ENCODE measurements at places on chromosomes 16 and 17. TPM values are rescaled to one million over a fixed set of nuclear protein-coding genes. Genes with fewer than 3 reads are reported as not detected.

DNA sequence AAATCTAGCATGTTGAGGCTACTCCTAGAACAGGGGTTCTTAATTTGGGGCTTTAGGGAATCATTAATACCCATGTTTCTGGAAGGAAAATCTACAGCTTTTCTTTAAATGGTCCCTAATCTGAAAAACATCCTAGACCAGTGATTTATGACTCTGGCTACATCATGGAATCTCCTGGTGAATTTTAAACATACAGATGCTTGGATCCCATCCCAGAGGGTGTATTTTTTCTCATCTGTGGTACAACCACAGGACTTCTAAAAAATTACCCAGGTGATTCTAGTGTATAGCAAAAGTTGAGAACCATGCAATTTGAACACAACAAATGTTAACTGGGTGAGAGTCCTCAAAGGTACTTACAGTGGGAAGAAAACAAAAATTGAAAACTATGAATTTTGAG lies 41.5 kb downstream of the KANSL1 start:
- DNase-seq: no peak
- H3K36me3 ChIP-seq: peaks cover 19% of the 10 kb centered on the region
- H3K4me3 ChIP-seq: no peak overlapping the region

DNA sequence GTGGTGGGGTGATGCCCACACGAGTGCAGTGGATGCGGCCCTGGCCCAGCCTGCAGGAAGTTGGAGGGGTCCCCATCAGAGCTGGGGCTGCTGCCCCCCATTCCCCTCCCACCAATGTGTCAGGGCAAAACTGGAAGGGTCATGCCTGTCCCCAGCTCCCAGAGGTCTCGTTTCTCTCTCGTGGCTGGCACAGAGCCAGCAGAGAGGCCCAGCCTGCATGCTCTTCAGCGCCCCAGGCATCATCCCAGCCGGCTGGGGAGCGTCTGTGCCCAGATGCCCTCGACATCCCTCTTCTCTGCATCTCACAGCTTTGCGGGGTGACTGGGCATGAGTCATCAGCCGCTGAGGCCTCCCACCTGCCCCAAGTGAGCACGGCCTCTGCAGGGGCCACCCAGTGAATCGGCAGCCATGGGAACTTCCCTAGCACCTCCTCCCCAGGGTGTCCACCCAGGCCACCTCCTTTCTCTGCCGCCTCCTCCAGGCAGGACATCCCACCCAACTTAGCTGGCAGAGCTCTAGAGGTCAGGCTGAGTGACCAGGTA lies 9.8 kb upstream of the CSNK1D start:
- no peak overlapping the region for H3K4me3 ChIP-seq
- peaks cover 27% of the 10 kb centered on the region for H3K4me1 ChIP-seq
- no peak for DNase-seq
- H3K27me3 ChIP-seq: no peaks in the 10 kb centered on the region
- H3K36me3 ChIP-seq: no peaks in the 10 kb centered on the region

DNA sequence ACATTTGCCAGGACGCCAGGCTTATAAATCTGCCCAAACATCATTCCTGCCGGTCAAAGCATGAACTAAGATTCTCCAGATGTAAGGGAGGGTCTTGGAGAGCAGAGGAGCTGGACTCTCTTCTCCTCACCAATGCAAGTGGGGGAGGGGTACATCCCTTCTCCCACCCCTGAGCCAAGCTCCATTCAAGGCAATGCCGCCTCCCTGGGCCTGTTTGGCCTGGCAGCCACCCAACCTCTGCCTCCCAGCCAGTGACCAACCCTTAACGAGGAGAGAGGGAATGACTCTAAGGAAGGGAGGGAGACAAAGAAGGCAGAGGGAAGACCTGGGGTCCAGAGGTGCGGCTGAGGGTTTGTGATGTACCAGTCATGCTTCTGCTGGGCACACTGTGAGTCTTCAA lies 13.8 kb downstream of the C17orf50 start:
- peaks cover 15% of the 10 kb centered on the region for H3K27me3 ChIP-seq
- H3K4me1 ChIP-seq: no peaks in the 10 kb centered on the region
- H3K27ac ChIP-seq: no peak overlapping the region

DNA sequence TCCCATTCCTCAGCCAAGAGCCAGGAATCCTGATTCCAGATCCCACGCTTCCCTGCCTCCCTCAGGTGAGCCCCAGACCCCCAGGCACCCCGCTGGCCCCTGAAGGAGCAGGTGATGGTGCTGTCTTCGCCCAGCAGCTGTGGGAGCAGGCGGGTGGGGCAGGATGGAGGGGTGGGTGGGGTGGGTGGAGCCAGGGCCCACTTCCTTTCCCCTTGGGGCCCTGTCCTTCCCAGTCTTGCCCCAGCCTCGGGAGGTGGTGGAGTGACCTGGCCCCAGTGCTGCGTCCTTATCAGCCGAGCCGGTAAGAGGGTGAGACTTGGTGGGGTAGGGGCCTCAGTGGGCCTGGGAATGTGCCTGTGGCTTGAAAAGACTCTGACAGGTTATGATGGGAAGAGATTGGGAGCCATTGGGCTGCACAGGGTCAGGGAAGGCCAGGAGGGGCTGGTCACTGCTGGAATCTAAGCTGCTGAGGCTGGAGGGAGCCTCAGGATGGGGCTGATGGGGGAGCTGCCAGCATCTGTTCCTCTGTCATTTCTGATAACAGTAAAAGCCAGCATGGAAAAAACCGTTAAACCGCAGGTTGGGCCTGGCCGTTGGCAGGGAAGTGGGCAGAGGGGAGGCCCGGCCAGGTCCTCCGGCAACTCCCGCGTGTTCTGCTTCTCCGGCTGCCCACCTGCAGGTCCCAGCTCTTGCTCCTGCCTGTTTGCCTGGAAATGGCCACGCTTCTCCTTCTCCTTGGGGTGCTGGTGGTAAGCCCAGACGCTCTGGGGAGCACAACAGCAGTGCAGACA lies at the start of gene SPN:
TSS of gene SPN (plus strand) at position 232 of the 791 bp plus-strand sequence. CDS start at position 714, 482 bp downstream.
- peaks cover 47% of the 10 kb centered on the region for H3K4me1 ChIP-seq
- no peaks in the 10 kb centered on the region for H3K27me3 ChIP-seq
- H3K27ac ChIP-seq: peak within 1 kb of the TSS; percentile 94
- peak within 1 kb of the TSS; percentile 99 for H3K4me3 ChIP-seq
- peaks cover 50% of the 10 kb centered on the region for H3K36me3 ChIP-seq
- peak; percentile 62 for DNase-seq

Gene C16orf46
- not detected for total RNA-seq

Gene PRAC1
- total RNA-seq: not detected

Gene PKMYT1
- total RNA-seq: 151 TPM

Gene ARL5C
- 0.15 TPM for total RNA-seq

Data from activated CD4-positive, alpha-beta T cell treated with anti-CD3 and anti-CD28 coated beads, Interleukin-2, amount 10 ng/mL, durations not matched to agents 7 days and 5 days (primary cell).